ENCODE measurements at places on chromosomes 3 and 15.

- no peak for DNase-seq
Observed at GRCh38 chr3:100518983-100519382, 26.6 kb downstream of the TMEM45A start.

DNA sequence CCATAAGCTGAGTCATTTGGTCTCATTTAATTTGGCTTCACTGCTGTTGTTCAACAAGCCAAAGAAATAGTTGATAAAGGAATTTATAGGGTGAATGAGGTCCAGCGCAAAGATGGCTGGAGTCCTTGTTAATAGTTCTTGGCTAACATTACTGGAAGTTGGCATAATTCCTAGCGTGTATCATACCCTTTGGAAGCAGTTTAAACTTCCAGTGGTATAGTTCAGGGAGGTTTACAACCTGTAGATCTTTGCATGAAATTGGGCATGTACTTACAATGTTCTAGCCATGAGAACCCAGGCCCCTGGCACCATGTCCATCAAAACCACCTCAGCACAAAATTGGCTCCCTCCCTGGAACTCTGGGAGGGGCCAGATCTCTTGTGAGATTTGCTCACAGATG is 380.8 kb downstream of the LRTM1 start:
- DNase-seq: no peak

- DNase-seq: no peak
Observed at GRCh38 chr3:64494526-64494925, 193.3 kb downstream of the ADAMTS9 start.

DNA sequence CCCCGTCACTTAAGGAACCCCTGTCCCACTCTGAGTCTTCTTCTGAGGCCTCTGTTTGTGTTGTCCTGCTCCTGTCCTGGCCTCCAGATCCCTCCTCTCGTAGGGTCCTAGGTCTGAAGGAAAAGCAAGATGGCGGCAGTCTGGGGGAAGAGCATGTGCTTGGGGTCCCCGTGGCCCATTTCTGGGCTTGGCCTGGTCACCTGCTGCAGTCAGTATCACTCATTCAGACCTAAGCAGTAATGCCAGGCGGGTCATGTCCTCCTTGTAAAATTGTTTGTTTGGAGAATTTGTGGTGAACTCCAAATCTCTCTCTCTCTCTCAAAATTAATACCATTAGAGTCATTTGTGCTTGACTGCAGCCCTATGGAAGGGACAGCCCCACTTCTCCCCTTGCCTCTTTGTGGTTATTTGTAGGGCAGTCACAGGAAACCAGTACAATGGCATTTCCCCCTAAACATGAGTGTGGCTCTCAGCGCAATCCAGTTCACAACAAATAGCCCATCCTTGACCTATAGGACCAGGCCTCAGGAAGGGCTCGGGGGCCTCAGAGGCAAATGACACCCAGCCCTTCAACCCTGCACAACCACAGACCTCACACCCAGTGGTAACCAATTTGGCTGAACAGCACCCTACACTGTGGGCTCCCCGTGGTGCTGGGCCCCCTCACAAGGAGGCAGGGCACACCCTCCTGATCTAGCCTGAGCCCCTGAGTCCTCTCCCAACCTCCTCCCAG is 173.5 kb downstream of the OR4M2 start:
- DNase-seq: no peak

DNA sequence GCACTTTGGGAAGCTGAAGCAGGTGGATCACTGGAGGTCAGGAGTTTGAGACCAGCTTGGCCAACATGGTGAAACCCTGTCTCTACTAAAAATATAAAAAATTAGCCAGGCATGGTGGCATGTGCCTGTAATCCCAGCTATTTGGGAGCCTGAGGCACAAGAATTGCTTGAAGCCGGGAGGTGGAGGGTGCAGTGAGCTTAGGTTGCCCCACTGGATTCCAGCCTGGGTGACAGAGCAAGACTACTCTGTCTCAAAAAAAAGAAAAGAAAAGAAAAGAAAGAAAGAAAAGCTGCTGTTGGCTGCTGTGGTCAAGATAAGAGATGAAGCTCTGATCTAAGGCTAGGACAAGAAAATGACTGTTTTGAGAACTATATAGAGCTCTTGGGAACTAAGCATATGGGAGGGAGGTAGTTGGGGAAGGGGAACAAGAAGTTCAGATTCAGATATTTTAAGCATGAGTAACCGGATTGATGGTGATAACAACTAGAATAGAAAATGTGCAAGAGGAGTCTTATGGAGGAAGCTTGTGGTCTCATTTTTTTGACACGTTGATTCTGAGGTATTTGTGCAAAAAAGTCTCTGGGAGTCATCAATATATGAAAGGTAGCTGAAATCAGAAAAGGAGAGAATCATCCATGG is 25.7 kb downstream of the DNAH12 start:
- no peak for DNase-seq

- no peak for DNase-seq
Observed at GRCh38 chr3:150035301-150035779, 64.6 kb upstream of the PFN2 start.

DNA sequence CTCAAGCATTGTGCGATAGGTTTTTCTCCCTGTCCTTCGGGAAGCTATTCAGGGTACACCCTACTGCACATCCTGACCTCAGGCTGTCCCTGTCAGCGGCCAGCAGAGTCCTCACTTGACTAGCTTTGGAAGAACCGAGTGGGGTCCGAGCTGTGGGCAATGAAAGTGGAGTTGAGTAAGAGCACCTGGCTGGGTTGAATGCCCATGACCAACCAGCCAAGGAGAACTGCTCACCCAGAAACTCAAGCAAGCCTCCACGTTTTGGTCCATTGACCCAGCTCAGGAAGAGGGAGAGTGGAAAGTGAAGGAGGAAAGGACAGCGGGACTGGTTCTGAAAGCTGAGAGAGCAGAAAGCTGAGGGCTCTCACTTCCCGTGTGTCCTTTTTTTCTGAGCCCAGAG is 36.0 kb upstream of the HDGFL3 start:
- no peak for DNase-seq

DNA sequence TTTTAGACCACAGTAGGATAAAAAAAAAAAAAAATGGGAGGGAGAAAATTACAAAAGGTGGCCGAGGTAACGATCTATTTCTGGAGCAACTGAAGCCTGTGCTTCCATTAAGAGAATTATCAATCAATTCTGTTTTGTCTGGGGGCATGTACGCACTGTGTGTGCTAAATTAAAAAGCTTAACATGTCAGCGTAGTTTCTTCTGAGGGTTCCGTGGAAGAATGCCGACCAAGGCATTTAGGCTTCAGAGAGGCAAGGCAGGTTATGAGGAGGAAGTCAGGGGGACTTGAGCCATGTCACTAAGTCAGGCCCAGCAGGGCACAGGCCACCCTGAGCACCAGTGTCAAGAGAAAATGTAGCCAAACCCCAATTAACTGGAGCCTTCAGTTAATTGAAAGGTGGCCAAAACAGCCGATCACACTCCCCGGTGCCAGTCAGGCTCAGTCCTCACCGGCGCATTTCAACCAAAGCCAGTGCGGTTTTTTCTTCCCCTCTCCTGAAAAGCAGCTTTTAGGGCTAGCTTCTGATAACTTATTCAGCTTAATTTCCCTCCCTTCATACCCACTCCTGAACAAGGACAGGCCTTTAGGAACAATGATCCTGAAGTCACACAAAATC is 113.9 kb downstream of the MEGF11 start:
- no peak for DNase-seq

- DNase-seq: no peak
Observed at GRCh38 chr3:143207338-143207961, 87.9 kb downstream of the CHST2 start.

DNA sequence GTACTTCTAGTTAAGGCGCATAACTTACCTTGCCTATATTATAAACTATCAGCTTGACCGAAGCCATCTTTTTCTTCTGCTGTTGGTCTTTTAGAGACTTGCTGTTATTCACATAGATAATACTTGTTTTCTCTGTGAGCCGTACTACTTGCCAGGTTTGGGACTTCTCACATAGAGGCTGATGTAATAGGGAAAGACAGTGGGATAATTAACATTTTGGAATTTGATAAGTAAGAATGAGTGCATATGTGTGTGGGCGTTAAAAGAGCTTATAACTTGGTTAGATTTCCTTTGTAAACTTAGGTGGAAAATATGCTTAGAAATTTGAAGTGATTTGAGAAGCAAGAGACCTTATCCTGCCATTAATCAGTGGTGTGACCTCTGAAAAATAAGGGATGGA is 47.8 kb downstream of the FNDC3B start:
- no peak for DNase-seq

DNA sequence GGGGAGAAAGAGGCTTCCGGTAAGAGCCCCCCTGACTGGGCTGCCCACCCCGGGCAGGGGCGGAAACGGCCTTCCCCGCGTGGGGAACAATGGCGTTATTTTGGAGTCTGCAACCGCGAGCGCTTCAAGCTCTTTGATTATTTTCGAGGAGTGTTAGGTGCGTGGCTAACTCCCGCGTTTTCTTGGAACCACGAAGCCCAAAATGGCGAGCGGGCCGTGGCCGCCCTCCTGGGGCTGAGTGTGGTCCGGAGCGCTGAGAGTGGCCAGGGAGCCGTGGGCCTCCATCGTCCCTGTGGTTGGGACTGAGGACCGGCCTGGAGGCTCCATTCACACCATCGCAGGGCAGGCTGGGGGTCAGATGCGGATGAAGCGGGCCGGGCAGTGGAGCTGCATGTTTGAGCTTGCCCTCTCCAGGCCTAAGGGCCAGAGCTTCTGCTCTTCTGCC is 44.6 kb upstream of the POLG start:
- DNase-seq: no peak

DNA sequence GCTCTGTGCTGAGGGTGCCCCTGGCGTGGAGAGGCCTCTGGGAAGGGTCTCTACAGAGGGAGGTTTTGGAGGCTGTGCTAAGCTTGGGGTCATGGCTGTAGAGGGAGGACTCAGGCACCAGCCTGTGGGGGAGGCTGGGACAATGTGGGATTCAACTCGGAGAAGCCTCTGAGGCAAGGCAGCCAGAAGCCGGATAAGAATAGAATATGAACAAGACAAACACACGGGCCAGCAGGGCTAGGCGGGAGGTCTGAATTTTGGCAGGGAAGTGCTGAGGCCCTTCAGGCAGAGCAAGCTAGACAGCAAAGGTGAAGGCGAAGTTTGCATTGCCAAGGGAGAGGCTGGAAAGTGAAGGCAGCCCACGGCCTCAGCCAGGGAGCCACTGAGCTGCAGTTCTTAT is 612.1 kb upstream of the NR2F2 start:
- DNase-seq: no peak

- DNase-seq: no peak
Observed at GRCh38 chr3:191761906-191762305, 300.9 kb downstream of the PYDC2 start.

- no peak for DNase-seq
Observed at GRCh38 chr3:70386043-70386442, 73.6 kb upstream of the MDFIC2 start.

- DNase-seq: no peak
Observed at GRCh38 chr3:160886421-160886820, 130.4 kb downstream of the PPM1L start.

DNA sequence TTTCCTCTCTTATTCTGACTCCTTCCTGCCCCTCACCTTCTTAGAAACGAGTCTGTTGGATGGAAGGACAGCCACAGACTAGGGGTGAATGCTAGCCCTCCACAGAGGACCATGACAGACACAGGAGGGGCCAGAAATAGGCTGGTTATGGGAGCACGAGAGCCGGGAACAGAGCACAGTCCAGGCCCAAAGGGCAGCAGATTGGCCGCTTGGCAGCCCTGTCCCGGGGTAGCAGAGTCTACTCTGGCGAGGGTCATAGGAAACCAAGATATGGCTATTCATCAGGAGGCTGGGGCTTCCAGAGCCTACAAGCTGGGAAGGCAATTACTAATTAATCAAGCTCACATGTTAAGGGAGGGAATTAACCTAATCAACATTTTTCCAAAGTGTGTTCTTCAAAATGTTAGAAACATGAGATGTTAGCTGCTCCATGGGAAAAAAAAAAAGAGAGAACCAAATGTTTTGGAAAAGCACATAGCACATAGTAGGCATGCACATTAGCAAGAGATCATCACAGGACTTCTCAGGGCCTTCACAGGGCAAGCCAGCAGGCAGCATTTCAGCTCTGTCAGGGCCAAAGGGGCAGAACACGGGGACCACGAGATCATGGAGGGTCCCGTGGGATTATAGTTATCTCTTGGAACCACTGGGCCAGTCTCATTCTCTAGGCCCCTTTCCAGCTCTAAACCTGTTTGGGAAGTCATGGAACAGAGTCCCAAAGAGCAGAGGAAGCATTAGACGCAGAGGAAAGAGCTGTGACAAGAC is 13.3 kb downstream of the SEMA3G start:
- DNase-seq: no peak

DNA sequence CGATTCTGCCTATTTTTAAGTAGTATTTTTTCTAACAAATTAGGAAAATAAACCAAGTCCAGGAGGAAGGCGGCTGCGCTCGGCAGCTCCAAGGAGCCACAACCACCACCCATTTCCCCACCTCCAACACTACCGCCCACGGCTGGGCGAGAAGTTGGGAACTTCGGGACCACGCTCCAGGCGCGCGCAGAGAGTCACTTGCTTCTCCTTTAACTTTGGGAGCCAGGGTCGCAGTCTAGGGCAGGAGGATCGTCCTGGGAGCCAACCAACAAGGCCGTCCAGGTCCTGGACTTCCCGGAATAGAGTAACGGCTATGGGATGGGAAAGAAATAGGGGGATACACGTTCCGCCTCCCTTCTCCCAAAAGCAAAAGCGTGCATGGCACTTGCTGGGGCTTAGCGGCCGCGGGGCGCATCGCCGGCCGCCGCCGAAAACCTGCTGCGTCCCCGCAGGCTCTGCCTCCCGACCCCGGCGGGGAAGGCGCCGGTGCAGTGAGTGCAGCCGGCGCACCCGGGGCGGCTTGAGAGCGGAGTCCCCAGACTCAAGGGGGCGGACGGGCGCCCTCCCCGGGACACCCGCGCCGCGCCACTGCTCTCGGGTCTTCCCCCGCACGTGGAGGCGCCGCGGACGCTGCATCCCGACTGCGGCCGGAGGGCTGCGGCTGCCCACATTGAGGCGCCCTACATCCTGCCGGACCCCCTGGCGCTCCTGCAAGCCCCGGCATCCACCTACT is 699 bp downstream of the MEGF11 start:
- no peak for DNase-seq

- DNase-seq: no peak
Observed at GRCh38 chr3:42712344-42712648, 9.7 kb upstream of the HHATL start.

GRCh38 chr3:110077093-110077492 is 739.7 kb upstream of the DPPA4 start:
- DNase-seq: no peak

- no peak for DNase-seq
Observed at GRCh38 chr3:21484057-21484827, 266.8 kb downstream of the ZNF385D start.

- no peak for DNase-seq
Observed at GRCh38 chr3:120661945-120662344, 20.1 kb downstream of the HGD start.

GRCh38 chr15:57146506-57147201 is 228.2 kb downstream of the TCF12 start:
- DNase-seq: no peak

GRCh38 chr3:108219336-108219735 is 2.9 kb downstream of the IFT57 start:
- DNase-seq: no peak
